Aorta (tissue), 5 donors: ENCODE measurements at places on chromosomes 13 and 19.

GRCh38 chr19:58544591-58545285 lies 874 bp downstream of the TRIM28 start:
- DNase-seq: no peak
- no peaks in the 10 kb centered on the region for H3K4me1 ChIP-seq
- H3K4me3 ChIP-seq: peak overlapping the region; percentile 92
- peak overlapping the region; percentile 45 for H3K27ac ChIP-seq

GRCh38 chr13:33355201-33355895 lies 69.8 kb upstream of the STARD13 start:
- no peak overlapping the region for H3K27ac ChIP-seq
- no peak overlapping the region for H3K4me3 ChIP-seq
- no peaks in the 10 kb centered on the region for H3K4me1 ChIP-seq
- no peaks in the 10 kb centered on the region for H3K27me3 ChIP-seq

GRCh38 chr13:40228496-40228895 lies 437.9 kb downstream of the FOXO1 start:
- no peak overlapping the region for H3K27ac ChIP-seq
- no peaks in the 10 kb centered on the region for H3K36me3 ChIP-seq
- DNase-seq: no peak
- H3K27me3 ChIP-seq: no peaks in the 10 kb centered on the region
- no peak overlapping the region for H3K4me3 ChIP-seq

DNA sequence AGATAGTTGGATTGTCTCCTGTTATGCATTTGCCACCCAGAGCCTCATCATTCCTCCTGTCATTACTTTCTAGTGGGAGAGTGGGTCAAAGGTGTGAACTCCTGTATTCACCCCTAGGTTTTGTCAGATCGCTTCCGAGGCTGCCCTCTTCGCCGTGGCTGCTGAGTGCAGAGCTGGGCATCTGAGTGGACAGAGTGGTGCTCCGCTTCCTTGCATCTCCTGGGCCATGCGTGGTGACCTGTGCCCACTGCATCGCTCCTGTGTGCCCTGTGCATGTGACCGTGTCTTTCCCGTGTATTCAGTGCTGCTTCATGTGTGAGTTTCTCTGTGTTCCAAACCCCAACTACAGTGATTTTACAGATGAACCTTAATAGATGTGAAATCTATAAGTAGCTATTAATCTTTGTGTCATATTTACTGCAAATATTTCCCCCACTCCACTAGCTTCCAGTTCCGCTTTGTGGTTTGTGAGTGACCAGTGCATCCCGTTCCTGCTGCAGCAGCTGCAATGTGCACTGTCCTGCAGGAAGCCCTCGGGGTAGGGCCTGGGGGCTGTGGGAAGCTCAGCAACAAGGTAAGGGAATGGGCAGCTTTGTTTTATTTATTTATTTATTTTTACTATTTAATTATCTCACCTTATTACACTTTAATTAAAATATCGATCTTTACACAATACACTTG lies 53.1 kb downstream of the C13orf46 start:
- H3K4me1 ChIP-seq: no peaks in the 10 kb centered on the region
- no peaks in the 10 kb centered on the region for H3K36me3 ChIP-seq
- no peak overlapping the region for H3K4me3 ChIP-seq
- H3K27ac ChIP-seq: no peak overlapping the region
- H3K27me3 ChIP-seq: no peaks in the 10 kb centered on the region

GRCh38 chr13:45206340-45206739 lies 5.5 kb upstream of the KCTD4 start:
- no peaks in the 10 kb centered on the region for H3K27me3 ChIP-seq
- no peak overlapping the region for H3K4me3 ChIP-seq
- DNase-seq: no peak

DNA sequence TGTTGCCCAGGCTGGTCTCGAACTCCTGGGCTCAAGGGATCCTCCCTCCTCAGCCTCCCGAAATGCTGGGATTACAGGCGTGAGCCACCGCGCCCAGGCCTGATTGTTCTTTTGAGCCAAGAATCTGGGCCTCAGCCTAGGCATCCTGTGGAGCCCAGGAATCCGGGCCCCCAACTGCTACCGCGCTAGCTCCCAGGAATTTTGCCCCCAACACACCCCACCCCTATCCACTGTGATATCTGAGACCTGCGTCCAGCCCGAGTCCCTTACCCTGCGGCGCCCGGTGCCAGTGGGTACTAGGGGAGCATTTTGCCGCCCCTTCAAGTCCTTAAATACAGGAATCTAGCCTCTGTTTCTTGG lies 838 bp upstream of the MYADM start:
- no peaks in the 10 kb centered on the region for H3K27me3 ChIP-seq
- peak overlapping the region; percentile 86 for H3K27ac ChIP-seq
- H3K36me3 ChIP-seq: no peaks in the 10 kb centered on the region
- no peaks in the 10 kb centered on the region for H3K4me1 ChIP-seq
